ENCODE measurements at places on chromosomes 4 and X.

- DNase-seq = no peak
Measured at GRCh38 chrX:148070504-148070877, 89.4 kb downstream of the FMR1NB start.

DNA sequence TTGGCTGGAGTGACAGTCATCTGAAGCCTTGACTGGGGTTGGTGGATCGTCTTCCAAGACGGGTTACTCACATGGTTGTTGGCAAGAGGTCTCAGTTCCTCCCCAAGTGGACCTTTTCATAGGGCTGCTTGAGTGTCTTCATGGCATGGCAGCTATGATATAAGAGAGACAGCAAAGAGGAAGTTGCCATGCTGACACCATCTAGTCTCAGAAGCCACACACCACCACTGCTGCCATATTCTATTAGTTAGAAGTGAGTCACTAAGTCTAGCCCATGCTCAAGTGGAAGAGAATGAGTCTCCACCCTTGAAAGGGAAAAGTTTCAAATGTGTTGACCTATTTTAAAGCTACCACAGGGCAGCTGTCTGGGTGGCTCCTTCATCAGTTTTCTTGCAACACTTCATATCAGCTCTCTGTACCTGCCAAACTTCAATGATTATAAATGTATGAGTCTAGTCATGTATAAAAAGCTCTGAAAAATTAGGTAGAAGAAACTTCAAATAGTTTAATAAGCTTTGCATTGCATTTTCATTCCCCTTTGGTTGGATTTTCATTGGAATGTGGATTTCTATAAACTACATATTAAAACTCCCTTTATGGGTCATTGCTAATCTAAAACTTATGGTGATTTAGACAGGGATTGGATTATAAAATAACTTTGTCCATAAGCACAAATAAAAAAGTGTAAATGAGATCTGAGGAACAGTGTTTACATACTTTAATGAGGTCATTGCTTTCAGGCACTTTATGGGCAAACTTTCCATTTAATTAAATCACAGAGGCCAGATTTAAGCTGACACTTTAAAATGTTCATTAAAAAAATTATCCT, 68.0 kb upstream of the ATXN3L start:
- no peak for DNase-seq

DNA sequence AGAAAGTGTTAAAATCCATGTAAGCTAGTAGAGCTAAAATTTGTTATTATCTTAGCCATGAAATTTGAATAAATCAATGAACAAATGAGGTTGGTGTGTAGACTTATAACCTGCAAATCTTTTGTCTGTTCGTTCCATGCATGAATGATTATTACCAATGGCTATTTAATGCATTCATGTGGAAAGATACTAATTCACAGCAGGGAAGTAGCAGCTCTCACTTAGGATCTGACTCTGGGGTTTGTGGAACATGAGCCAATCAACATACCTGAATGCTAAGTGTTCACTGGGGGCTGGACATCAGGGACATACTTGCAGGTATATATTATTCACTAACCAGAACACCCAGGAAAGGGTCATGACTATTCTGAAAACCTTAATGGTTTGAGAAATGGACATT, 444.1 kb downstream of the STIM2 start:
- DNase-seq = no peak

GRCh38 chr4:159503236-159504008, 400.5 kb downstream of the RAPGEF2 start:
- no peak for DNase-seq

DNA sequence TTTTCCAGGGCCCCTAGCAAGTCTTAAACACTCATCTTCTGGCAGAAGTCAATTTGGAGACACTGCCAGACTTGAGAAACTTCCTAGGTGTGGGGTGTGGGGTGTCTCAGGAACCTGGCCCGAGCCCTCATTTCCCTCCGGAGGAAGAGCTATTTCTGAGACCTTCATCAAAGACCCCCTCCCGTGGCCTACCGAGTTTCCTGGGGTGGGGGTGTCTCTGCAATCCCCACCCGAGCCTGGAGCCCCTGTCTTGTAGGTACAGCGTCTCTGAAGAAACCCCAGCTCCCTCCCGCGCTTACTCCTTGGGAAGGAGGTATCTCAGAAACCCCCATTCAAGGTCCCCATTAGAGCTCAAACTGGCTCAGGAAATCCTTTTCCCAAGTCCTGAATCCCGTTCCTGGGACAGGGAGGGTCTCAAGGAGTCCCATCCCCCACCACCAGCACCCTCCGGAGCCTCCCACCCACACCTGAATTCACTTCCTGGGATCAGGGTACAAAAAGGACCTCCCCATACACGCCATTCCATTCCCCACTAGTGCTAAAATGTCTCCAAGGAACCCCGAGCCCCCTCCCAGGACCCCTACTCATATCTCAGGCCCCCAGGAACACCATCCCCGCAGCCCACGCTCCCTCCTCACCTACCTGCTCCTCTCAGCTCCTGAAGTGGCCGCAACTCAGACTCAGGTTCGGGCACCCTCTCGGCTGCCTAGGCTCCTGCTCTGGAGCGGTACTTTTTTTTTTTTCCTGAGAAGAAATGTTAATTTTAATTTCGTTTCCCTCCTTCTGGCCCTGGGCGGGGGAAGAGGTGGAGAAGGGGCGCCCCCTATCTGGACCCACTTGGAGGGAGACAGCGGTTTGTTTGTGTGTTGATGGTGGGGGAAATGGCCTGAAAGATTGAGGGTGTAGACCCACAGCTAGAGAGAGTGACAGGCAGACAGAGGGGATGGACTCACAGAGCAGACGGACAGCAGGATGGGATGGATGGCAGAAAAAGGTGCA, 1.1 kb downstream of the SLC38A5 start:
- DNase-seq = no peak

GRCh38 chrX:64093761-64094160, 111.7 kb downstream of the AMER1 start:
- no peak for DNase-seq

DNA sequence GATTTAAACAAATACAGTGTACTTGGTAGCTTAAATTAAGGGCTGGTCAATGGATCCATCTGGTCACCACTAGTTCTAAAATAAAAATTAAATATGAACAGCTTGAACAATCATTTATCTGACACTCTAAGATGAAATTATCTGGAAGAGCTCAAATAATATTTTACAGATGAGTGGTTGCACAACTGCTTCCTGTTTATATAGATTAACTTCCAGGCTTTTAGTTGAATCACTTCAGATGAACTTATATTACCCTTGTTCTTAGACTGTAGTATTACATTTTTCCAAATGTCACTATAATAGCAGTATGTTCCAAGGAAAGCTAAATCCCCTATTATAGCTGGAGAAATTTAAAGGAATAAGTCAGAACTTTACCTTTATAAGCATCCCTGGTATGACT, 92.4 kb upstream of the SMIM10 start:
- no peak for DNase-seq

DNA sequence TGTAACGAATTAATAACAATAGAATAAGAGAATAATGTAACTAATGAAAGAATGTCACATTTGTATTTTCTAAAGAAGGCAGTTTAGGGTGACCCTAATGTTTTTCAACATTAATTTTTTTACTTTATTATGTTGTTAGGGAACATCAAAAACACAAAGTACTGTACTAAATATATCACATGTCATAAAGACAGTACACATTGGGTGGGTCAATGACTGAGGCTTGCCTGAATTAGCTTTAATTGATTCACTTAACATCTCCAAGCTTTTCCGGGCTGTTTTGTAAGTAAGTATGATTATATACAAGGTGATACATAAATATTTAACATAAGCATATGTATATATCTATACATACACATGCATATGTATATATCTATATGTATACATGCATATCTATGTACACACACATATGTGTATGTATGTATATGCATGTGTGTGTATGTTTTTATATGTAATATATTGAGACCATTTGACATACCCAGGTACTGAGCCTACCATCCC, 43.4 kb upstream of the KLF3 start:
- DNase-seq = no peak

GRCh38 chrX:39577206-39577984, 520.4 kb downstream of the BCOR start:
- no peak for DNase-seq

- DNase-seq = no peak
Measured at GRCh38 chr4:138446456-138446855, 204.3 kb upstream of the SLC7A11 start.

- DNase-seq = no peak
Measured at GRCh38 chrX:7606039-7606652, 236.8 kb upstream of the VCX start.

- DNase-seq = no peak
Measured at GRCh38 chr4:78242071-78242470, 184.9 kb downstream of the FRAS1 start.

Data from RWPE2 (cell line).